ENCODE measurements at places on chromosomes 5 and 9.

GRCh38 chr5:87410931-87411330, 1.8 kb downstream of the CCNH start:
- no peak for DNase-seq

DNA sequence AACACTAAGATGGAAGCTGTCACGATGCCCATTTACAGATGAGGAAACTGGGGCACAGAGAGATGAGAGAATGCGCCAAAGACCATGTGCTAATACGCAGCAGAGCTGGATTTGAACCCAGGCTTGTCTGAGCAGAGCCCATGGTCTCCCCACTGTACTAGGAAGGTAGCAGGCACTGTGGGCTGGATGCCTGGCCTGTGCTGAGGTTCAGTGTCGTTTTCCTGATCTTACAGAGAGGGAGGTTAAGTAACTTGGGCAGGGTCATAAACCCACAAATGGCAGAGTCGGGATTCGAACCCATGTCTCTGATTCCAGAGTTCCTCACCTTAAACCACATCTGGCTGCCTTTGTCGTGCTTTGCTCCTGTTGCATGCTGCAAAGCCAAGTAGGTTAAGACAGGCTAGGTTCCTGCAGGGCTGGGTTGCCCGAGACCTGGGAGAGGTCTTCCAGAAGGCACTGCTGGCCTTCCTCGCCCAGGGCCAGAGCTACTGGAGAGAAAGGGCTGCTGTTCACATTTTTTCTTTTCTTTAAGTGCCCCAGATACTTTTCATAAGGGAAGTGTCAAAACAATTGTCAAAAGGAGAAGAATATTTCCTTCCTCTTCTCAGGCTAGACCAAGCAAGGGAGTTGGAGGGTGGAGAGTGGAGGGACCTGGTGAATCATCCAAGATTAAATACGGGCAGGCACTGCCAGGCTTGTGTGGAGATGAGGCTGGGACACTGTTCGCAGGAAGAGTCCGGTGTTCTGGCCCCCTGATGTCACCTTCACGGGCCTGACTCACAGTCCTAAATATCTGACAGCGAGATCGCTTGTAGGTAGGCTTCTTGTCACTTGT, 3.2 kb downstream of the NEK6 start:
- no peak for DNase-seq

- no peak for DNase-seq
Measured at GRCh38 chr5:7495131-7495517, 99.2 kb downstream of the ADCY2 start.

- no peak for DNase-seq
Measured at GRCh38 chr5:62737766-62738165, 159.1 kb downstream of the LRRC70 start.

GRCh38 chr5:32505756-32506155, 61.2 kb upstream of the ZFR start:
- DNase-seq = no peak

DNA sequence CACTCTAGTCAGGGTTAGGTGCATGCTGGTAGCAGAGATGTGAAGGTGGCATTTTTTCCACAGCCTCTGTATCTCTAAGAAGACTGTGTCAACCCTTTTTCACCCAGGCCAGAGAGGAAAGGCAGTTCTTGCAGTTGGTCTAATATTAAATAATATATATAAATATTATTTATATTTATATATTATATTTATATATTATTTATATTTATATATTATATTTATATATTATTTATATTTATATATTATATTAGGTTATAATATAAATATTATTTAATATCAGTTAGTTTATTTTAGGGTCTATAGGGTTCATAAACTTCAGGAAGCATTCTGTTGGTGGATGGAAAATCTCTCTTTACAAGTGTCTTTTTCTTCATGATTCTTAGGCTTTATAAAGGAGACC, 218.6 kb upstream of the DMRTA1 start:
- DNase-seq = no peak

DNA sequence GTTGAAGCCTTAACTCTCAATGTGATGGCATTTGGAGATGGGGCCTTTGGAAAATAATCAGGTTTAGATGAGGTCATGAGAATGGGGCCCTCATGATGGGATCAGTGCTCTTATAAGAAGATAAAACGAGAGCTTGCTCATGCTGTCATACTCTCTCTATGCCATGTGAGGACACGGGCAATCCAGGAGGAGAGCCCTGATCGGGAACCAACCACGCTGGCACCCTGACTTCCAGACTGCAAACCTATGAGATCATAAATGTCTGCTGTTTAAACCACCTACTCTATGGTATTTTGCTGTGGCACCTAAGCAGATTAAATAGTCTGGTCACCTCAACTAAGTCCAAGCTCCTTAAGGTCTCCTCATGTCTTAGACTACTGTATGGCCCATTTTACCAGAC, 10.0 kb downstream of the HMGCS1 start:
- DNase-seq = no peak

DNA sequence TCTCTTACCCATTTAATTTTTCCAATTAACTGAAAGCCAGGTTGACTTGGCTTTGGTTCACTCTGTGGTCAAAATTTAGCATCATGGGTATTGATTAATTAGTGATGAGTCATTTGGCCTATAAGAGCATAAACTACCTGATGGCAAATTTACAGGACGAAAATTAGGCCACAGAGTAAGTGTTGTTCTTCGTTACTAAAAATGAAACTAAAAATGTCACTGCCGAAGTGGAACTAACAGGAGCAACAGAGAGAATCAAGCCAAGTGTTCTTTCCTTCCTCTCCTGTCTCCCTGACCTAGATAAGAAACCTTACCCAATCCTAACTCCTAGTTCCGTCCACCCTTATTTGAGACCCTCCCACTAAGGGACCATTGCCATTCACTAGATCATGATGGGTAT, 176.9 kb downstream of the RAB3C start:
- no peak for DNase-seq

GRCh38 chr5:156479849-156480248, 152.9 kb downstream of the SGCD start:
- DNase-seq = no peak

GRCh38 chr5:150162142-150162513, 4.5 kb upstream of the CDX1 start:
- no peak for DNase-seq

GRCh38 chr9:133029994-133030316, 842 bp upstream of the GTF3C5 start:
- no peak for DNase-seq

GRCh38 chr5:3214838-3215374, 380.7 kb upstream of the IRX1 start:
- no peak for DNase-seq

- no peak for DNase-seq
Measured at GRCh38 chr9:128724744-128725211, 851 bp upstream of the ZDHHC12 start.

- no peak for DNase-seq
Measured at GRCh38 chr5:150317048-150318003, 14.6 kb upstream of the ARSI start.

DNA sequence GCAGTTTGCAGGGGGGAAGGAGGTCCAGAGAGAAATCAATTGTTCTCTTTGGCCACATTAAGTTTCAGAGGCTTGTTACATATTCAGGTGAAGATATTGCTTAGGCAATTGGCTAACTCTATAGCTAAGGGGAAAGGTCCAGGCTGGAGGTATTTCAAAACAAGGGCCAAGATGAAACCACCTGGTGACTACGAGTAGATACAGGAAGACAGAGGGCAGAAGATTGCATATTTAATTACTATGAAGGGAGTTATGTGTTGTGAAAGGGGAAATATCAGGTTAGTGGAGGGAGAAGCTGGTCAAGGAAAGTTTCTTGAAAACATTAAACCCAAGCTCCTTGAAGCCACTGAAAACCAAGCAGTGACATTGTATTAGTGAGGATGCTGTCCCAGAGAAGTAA, 1.9 kb upstream of the RAD23B start:
- no peak for DNase-seq

GRCh38 chr5:116631147-116631546, 56.5 kb upstream of the SEMA6A start:
- DNase-seq = no peak

DNA sequence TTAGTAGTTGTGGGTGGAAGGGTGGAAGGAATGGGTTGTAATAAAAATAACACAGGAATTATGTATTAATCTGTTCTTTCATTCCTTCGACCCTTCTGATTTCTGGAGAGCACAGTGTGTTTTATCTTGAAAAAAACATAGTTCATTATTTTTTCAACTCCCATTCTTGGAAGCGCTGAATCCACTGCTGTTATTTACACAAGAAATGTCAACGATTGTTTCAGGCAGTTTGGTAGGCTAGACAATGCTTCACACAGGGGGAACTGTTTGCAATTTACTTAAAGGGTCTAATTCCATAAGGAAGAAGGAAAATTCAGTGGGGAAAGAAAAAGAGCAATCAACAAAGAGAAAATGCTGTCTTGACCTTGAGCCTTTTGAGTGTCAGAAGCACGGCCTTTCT, 142.9 kb downstream of the TLE1 start:
- no peak for DNase-seq

- no peak for DNase-seq
Measured at GRCh38 chr5:169592937-169593650, 9.5 kb downstream of the SPDL1 start.

DNA sequence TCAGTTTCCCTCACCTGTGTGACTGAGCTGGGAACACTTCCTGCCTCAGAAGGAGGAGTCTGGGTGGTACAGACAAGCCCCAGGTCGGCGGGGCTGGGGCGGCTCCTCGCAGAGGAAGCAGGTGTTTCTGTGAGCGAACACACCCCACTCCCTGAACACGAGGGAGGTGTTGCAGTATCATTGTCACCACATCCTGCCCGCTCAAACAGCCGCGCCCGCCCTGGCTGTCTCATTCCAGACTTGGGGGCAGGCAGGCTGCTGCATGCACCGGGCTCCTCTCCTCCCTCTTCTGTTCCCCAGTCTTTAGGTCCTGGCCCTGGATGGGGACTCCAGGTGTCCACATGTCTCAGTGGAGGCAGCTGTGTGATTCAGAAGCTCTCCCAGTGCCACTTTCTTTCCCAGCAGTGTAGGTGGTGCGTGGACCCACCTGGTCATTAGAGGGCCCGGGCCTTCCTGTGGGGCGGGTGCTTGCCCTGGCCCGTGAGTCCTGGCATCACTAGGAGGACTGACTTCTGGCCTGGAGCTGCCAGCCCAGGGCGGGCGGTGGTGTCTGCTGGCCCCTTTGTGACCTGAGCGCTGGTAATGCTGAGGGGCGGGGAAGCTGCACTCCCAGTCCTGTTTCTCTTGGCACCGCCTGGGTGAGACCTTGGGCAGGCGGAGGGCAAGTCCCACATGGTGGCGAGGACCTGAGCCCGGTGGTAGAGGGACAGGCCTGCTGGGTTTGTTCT, 18.3 kb upstream of the PHYHD1 start:
- peak; percentile 19 for DNase-seq

- no peak for DNase-seq
Measured at GRCh38 chr9:116656501-116656971, 30.6 kb upstream of the TRIM32 start.

- DNase-seq = no peak
Measured at GRCh38 chr5:10151656-10152055, 98.0 kb downstream of the ATPSCKMT start.

DNA sequence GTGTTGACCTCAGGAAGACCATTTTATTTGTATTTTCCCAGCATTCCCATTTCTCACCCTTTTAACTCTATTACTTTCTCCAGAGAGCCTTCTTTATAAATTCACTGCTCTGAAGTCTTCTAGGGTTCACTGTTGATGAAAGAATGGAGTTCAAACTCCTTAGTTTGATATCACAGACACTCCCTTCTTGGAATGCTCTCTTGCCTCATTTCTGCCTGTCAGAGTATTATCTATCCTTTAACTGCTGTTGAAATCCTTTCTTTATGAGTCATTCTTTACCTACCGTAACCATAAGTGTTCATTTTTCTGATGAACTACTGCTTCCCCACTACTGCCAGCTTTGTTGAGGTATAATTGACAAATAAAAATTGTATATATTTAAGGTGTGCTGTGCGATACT, 4.3 kb downstream of the RIC1 start:
- no peak for DNase-seq

DNA sequence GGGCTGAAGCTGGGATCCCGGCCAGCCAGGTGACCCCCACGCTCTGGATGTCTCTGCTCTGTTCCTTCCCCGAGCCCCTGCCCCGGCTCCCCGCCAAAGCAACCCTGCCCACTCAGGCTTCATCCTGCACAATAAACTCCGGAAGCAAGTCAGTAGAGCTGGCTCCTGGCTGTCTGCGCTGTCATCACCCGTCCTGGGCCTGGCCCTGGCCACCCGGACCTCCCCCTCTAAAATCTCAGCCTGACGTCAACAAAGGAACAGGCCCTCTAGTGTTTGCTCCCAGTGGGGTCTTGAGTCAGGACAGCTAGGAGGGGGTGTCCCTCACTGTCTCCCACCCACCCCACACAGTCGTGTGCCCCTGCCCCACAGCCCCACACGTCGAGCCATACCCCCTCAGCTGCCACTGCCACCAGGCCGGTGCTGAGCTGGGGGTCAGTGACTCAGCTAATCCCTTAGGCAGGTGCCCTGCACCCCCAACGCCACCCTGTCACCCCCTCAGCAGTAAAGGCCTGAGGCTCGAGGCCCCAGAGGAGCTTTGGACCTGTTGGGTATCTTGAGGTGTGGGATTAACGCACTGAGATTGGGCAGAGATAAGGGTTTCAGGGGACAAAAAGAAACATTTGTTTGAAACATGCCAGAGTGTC, 1.1 kb upstream of the LCNL1 start:
- DNase-seq = no peak

- no peak for DNase-seq
Measured at GRCh38 chr9:133124907-133125275, 3.9 kb upstream of the RALGDS start.

- no peak for DNase-seq
Measured at GRCh38 chr5:91235271-91235694, 147.8 kb downstream of the ARRDC3 start.

- no peak for DNase-seq
Measured at GRCh38 chr5:35430381-35431162, 187.1 kb upstream of the SPEF2 start.

- DNase-seq = no peak
Measured at GRCh38 chr9:112168197-112168596, 6.9 kb downstream of the SUSD1 start.

DNA sequence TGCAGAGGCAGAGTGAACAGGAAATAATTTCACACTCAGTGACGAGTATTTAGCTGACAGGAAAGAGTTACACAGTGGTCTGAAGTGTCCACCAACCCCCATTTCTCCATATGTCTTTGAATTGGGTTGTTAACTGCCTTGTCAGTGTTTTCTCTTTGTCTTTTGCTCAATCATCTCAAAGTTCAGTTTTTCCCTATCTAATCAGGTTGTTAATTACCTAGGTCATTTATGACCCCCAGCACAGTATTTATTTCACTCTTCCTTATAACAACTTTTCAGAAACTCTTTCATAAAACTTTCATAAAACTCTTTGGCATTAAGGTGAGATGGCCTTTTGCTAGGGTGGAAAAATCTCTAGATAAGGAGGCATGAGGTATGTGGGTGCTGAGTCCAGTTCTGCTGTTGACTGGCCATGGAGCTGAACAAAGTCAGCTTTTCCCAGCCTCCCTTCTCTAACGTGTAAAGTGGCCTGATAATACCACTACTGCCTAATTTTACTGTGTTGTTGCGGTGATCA, 5.2 kb upstream of the ALDOB start:
- DNase-seq = no peak

DNA sequence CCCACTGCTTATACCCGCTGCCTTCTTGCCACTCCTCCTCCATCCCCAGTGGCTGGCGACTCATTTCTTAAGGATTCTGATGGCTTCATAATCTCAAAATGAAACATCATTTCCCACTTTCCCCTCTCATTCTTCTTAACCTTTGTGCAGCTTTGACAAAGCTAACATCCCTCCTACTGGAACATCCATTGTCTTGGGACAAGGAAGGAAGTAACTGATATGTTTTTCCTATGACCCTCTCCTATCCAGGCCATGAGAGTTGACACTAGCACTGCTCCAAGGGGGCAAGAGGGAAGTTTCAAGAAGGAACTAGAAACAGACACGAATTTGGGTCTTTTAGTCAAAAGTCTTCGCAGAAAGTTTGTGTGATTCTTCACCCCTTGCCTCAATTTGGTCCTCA, 71.7 kb upstream of the SNX2 start:
- no peak for DNase-seq

Data from NCI-H2081 treated with DMSO at 0.1 percent for 48 hours (cell line).